ENCODE measurements at places on chromosomes 6 and 20.

GRCh38 chr6:160421854-160422253, 73.7 kb downstream of the SLC22A3 start:
- no peak for DNase-seq

- DNase-seq, result no peak
Observed at GRCh38 chr6:139343052-139343750, 31.2 kb downstream of the CITED2 start.

DNA sequence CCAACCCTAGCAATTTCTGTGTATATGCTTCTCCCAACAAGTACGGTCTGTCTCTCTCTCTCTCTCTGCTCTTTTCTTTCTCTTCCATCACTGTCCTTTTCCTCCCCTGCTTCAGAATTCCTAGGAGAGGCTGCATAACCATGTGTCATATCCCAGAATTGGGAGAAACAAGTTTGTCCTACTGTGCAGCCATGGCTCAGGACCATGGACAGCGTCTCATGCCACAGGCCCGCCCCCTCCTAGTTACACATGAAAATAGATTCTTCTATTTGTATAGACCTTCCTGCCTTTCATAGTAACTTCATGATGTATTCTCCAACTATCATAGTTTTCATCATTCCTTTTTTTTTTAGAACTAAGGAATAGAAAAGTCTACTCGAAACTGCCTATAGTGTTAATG, 98.0 kb downstream of the FNDC1 start:
- no peak for DNase-seq

GRCh38 chr20:19583532-19584175, 174.4 kb upstream of the RIN2 start:
- no peak for DNase-seq

DNA sequence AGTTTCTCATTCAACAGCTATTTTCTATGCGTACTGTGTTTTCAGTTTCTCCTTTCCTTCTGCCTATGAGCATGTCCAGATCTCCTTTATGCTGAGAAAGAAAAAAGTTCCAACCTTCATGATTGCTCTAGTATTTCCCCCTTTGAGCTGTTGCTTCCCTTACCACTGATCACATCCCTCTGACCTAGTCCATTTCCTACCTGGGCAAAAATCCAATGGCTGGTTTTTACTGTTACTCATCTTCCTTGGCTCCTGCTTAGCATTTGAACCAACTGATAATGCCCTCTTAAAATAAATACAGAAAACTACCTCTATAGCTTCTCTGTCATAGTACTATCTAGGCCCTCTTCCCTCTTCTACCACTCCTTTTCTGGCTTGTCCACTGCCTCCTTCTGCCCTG, 6.0 kb downstream of the RFX6 start:
- DNase-seq, result no peak
